ENCODE measurements at places on chromosomes 6 and 20.

DNA sequence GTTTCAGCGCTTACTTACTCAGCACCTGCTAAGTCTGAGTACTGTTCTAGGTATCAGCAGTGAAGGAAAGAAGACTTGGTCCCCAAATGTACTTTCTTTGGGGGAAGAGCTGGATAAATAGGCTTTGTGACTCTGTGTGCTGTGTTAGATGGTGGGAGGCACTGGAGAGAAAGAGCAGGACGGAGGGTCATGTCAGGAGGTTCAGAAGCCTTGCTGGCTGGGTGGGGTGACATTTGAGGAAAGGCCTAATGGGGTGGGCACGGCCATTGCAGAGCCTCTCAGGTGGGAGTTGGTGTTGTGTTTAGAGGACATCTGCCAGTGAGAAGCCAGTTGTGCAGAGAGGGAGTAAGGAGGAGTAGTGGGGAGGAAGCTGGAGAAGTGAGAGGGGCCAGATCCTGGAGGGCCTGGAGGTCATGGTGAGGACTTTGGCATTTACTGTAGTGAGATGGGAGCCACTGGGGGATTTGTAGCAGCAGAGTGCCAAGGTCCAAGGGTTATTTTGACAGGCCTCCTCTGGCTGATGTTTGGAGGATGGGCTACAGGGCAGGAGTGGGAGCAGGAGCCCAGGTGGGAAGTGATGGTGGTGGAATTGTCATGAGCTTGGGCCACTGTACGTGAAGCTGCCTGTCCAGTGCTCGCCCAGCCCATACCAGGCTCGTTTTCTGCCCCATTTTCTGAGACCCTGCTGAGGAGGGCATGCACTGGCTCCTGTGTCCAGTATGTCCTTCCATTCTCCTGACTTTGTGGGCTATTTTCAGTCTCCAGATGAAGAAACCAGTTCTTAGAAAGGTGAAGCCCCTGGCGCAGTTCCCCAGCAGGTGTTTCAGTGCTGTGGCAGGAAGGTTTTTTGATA lies 886 bp downstream of the SDCBP2 start:
- DNase-seq, result no peak

GRCh38 chr6:13181393-13181792 lies 146.9 kb downstream of the TBC1D7 start:
- no peak for DNase-seq

DNA sequence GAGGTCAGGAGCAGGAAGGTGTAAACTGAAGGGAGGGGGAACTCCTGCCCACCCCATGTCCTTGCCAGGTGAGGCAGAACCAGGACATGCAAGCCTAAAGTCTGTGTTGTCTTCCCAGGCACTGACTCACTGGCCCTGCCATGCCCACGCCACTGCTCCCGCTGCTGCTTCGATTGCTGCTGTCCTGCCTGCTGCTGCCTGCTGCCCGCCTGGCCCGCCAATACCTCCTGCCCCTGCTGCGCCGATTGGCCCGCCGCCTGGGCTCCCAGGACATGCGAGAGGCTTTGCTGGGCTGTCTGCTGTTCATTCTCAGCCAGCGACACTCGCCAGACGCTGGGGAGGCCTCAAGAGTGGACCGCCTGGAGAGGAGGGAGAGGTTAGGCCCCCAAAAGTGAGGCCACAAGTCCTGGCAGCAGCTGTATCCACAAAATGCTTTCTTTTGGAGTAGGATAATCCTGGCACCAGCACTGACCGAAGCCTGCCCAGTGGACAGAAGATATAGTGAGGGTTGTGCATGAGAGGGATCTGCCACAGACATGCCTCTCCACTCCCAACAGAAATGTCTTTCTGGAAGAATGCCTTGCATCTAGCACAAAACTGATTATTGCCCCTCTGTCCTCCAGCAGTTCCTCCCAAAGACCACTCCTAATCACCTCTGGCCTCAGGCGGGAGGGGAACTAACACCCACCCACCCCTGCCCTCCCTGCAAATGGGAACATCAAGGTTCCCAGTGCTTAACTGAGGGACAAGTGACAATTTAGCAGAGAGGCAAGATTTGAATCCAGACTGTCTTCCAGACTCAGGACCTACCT lies 812 bp downstream of the MYMX start:
- no peak for DNase-seq

DNA sequence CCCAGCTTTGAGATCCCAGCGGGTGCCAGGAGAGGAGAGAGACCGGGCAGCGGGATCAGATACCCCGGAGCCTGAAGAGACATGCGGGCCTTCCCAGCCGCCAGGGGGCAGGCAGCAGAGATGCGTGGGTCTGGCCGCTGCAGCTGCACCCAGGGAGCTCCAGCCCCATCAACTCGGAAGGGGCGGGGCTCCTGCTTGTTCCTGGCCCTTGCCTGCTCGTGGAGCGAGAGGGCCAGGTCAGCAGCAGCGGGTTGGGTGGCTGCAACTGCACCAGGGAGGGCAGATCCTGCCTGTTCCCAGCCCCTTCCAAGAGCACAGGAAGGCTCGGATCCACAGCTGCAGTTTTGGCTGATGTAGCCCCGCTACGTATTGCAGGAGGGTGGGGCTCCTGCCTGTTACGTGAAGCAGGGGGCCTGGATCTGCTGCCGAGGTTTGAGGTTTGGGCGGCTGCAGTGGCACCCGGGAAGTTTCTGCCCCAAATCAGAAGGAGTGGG lies 532.8 kb downstream of the RFPL4B start:
- DNase-seq, result no peak

DNA sequence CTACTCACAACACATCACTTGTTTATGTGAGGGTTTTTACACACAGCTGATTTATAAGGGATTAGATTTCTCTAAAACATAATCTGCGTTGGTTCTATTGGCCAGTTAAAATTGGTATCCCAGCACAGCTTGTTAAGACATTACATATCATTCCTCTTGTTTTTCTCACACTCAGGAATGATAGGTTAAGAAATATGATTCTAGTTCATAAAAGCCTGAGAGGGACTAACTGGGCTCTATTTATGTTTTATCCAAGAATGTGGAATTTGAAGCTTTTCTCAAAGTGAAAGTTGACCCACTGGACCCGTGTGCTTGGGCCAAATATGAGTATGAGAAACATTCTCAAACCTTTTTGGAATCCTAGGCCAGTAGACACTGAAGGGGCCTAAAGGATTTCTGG lies 117.3 kb downstream of the TMEM170B start:
- DNase-seq, result no peak

GRCh38 chr6:161954699-161955276 lies 680.9 kb upstream of the AGPAT4 start:
- DNase-seq, result no peak

DNA sequence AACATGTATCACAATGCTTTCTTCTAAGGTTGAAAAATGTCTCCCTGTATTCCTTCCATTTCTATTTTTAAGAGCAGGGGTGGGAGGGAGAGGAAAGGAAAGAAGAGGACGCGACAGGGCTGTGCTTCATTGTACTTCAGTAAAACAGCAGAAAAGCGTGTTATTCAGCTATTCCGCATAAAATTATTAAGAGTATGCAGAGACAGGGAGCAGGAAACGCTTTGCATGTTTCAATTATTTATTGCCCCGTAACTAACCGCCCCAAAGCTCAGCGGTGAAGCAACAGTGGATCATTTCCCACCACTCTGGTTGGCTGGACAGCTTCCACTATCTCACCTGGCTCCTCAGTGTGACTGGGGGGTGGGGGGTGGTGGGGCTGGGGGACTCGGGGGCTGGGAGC lies 188.9 kb downstream of the TTLL2 start:
- no peak for DNase-seq

DNA sequence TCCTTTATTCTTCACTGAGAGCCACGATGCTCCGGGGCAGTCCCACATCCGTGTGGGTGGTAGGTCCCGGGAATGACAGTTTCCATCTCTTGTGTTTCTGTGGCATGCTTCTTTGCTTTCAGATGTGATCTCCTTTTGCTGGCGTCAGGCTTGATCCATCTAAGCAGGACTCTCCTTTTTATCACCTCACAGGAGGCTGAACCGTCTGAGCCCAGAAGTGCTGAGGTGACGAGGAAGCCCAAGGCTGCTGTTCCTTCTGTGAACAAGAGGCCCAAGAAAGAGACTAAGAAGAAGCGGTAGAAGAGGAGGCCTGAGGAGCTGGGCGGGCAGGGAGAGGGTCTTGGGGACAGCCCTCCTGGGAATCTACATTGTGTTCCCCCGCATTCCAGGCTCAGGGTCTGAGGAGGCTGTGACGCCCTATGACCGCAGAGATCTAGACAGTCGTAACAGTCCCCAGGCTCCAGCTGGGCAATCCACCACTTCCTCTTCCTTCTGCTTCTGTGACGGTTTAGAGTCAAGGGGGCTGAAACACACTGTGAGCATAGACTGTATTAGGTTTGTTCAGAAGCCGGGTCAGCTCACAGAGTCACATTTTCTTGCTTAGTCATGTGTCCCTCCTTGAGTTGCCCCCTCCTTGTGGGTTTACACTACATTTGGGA lies 26.8 kb downstream of the MANBAL start:
- DNase-seq, result no peak

DNA sequence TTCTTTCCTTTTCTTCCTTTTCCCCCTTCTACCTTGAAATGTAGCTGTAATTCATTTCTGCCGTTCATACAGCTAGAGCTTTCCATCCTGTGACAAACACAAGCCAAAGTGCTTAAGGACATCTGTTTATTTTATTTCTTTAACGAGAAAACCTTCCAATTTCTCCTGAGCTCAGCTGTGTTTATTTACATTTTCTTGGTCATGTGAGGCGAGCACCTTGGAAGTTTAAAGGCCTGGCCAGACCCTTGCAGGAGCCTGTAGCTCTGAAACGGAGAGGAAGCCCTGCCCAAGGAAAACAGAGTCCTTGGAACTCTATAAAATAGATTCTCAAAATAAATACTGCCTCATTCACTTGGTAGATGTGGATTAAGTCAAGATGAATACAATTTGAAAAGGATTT lies 223.1 kb downstream of the EYA2 start:
- no peak for DNase-seq

DNA sequence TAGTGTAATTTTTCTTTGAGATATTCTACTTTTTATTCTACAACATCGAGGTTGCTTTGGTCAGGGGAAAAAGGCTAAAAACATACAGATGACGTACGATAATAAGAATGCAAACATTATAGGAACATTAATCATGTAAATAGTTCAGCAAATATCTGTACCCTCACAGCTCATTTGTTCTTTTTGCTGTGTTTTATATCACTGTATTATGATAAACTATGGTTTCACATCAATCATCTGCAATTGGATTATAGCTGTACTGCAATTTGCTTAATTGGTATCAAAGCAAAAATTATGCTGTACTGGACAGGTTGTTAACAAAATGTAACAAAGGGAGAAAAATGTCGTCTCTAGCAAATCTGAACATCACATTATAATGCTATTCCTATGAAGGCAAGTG lies 597.1 kb downstream of the EPHA7 start:
- DNase-seq, result no peak

GRCh38 chr20:2131366-2131765 lies 29.7 kb downstream of the STK35 start:
- no peak for DNase-seq

Data from activated T-cell treated with anti-CD3 and anti-CD28 coated beads for 1 hour (primary cell).